GM12864 (cell line): ENCODE measurements at places on chromosomes 5 and 9.

GRCh38 chr5:170761048-170761707 is 22.3 kb upstream of the GABRP start:
- no peak for DNase-seq

- no peak for DNase-seq
These were observed 643.6 kb downstream of the ACTL7B start for GRCh38 chr9:108212184-108212583.

- no peak for DNase-seq
These were observed 38.5 kb downstream of the FBXL7 start for GRCh38 chr5:15538516-15538915.

GRCh38 chr5:158461240-158461854 is 602.4 kb upstream of the CLINT1 start:
- DNase-seq = no peak

GRCh38 chr9:3386753-3387152 is 139.0 kb downstream of the RFX3 start:
- DNase-seq = no peak

DNA sequence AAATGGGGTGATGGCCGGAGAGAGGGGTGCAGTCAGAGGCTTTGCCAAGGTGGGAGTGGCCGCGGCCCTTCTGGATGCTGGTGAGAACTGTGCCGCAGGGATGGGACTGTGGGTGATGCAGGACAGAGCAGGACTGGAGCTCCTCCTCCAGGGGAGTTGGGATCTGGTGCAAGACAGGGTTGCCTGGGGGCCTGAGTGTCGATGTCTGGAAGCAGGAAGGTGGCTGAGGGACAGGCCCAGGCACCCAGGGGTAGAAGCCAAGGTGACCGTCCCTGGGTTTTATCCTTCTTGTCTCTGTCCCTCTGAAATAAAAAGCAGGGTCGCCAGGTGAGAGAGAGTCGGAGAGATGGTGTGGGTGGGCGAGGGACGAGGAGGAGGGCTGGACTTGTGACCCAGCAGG is 89.1 kb upstream of the IER5L start:
- DNase-seq = no peak

- no peak for DNase-seq
These were observed 98.9 kb upstream of the ICE1 start for GRCh38 chr5:5323551-5323950.

GRCh38 chr5:143417503-143418139 is 14.1 kb upstream of the NR3C1 start:
- no peak for DNase-seq

GRCh38 chr5:116044073-116044472 is 11.8 kb downstream of the ARL14EPL start:
- no peak for DNase-seq

DNA sequence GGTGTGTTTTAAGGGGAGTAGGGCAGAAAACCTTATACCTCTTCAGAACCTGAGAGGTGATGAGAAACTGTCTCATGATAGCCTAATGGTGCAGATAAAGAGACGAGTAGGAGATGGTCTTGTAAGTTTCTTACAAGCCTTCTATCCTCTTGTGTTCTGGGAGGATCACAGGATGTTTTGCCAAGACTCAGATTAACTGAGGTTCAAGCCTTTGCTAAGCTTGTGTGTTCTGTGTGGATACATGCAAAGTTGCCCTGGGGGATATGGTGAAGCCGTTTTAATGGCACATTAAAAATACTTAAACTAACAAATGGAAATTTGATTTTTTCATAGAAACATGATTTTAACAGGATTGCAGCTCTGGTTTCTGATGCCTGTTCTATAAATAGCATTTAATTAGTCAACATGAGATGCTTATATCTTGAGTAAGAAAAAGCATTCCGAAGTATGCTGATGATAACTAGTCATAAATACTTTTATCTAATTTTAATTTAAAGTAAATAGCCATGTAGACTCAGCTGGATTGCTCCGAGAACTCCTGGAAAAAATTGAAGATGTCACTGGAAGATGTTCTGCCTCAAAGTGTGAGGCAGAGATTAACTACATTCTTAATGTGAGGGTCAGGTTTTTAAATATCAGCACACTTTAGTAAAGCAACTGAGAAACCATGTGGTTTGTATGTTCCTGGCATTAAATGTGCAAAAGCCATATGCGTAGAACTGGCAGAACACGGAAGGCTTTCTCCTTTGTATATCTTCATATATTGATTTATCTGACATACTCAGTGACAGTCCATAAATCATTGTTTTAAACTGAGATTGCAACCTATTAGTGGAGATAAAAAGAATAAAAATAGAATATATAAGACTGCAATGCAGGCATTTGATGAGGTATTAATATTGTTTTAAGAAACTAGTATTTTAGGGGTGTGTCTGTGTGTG is 53.7 kb downstream of the IPO11 start:
- DNase-seq = no peak

DNA sequence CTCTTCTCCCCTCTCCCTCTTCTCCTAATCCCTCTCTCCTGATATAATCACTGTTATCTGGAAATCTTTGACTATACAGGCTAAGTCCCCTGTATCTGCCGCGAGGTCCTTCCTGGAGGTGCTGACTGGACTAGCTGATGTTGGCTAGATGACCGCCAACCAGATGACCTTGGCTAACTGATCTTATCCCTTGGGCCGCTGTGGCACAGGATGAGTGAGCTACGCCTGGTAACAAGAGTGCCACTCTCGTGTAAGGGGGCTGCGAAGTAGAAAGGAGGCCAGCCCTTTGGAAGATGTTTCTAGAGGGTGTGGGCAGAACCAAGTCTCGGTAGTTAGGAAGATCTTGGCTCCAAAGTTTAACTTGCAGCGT is 345 bp upstream of the PRRC1 start:
- DNase-seq = peak; percentile 8

GRCh38 chr5:29277642-29278041 is 1915.8 kb upstream of the CDH6 start:
- no peak for DNase-seq

DNA sequence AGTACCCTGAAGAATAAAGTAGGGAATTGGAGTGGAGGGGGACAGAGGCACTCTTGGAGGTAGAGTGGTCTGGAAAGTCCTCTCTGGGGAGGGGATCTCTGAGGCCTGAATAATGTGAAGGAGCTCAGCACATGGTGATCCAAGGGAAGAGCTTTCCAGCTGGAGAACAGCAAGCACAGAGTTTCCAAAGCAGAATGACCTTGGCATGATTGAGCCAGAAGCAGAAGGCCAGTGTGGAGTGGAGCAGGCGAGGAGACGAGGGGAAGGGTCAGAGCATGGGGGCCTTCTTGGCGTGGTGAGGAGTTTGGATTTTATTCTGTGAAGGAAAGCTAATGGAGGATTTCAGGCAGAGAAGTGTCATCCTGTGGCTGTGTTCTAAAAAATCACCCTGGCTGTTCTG is 8.3 kb downstream of the PCBD2 start:
- DNase-seq = no peak

DNA sequence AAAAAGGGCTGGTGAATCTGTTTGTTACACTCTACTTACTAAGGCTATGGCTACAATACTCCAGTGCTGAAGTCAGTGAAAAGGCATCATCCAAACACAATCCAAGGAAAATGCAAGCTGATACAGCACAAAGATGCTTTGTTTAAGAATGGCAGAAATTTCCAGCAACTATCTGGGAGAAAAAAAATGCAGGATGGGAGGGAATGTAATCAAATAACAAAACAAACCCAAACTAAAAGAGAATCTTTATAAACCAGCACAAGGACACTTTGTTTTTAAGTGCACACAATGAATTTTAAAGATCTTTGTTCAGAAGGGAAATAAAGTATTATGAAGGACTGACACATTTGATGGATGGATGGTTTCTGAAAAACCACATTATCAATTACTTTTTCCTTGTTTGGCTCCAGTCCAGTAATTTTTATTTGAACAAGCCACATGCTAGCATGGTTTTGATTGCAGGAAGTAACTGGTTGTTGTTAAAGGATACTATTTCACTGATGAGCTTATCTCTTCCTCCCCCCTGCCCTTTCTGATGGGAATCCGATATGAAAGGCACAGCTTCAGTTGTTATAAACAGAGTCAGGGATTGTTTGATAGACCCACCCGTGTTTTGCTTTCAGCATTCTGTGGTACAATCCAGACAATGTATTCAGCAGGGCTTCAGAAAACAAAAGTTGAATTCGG is 12.1 kb upstream of the TLE4 start:
- no peak for DNase-seq

GRCh38 chr5:4882186-4882585 is 257.9 kb upstream of the ADAMTS16 start:
- DNase-seq = no peak

DNA sequence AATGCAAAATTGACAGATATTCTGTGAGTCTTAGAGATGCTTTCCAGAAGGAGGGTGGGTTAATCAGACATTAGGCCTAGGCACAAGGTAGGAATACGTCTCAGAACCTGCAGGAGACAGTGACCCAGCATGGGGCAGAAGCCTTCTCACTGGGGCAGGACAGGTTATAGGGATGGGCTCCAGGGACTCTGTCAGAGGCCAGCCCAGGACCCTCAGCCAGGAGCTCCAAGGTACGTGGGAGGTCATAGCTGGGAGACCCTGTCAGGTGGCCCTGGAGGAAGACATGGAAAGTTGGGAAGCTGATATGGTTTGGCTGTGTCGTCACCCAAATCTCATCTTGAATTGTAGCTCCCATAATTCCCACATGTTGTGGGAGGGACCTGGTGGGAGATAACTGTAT is 450.4 kb downstream of the GADD45G start:
- no peak for DNase-seq

DNA sequence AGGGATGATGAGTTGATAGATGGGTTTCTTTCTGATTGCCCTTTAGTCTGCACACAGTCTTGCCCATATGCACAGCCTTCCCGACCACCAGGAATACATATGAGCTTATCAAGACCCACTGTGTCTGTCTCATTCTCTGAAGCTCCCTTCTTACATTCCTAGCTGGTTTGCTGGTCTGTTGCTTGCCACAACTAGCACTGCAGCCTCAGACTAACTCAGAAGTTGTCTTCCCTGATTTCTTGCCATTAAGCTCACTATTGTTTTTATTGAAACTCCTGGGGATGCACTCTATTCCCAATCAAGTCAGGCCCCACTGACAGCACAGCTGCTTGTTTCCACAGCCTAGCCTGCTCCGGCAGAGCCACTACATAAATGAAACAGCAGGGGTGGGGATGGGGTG is 97.5 kb downstream of the SAXO1 start:
- no peak for DNase-seq

DNA sequence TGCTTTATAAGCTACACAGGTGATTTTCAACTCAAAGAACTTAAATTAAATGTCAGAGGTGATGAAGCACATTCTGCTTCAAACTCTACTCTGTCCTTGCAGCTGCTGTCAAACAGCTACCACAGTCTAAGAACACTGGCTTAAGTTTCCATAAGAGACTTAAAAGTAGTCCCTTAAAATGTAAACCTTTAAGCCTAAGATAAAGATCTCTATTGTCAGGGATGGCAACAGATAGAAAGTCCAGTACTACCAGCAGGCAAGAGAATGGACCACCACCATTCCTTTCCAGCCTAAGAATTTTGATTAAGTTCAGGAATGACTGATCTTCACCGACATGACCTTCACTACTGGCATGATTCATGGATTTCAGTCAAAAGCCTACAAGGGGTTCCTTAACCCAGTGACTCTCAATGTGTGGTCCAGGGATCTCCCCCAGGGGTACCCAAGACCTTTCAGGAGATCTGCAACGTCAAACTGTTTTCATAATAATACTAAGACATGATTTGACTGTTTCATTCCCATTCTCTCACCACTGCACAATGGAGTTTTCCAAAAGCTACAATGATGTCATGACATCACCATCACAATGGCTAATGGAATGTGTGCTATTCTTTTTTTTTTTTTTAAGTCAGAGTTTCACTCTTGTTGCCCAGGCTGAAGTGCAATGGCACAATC is 41.1 kb upstream of the PLPP6 start:
- DNase-seq = no peak

DNA sequence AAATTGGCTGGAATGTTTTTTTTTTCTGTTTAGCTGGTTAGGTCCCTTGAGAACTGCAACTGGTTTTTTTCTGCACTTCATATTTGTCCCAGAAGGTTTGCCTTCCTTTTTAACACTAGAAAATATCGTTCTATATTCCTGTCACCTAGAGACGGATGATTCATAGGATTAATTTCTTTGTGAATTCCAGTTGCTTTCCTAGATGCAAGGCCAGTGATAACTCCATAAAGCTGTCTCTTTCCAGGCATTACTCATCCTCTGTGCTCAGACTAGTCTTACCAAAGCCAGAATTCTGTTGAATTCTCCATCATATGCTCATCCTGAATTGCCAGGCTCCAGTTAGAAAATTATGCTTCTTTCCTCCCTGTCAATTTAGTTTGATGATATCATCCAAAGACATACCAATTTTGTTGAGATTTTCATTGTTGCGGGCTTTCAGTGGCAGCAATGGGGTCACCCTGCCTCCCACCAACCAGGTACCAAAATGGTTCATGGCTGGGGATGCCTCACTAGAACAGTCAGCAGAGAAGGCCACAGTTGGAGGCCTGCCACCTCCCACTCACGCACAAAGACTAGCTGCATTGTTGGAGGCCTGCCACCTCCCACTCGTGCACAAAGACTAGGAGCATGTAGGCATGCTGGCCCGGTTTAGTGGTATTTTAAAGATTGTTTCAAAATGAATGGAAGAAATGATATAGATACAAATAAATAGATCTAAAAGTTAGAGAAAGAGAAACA is 8.5 kb downstream of the BAAT start:
- no peak for DNase-seq

- DNase-seq = no peak
These were observed 54.3 kb upstream of the ANKRD33B start for GRCh38 chr5:10509575-10509974.

- DNase-seq = no peak
These were observed 69.7 kb downstream of the ARHGAP26 start for GRCh38 chr5:142839711-142840346.

- no peak for DNase-seq
These were observed 25.4 kb upstream of the ALDOB start for GRCh38 chr9:101460965-101461364.

DNA sequence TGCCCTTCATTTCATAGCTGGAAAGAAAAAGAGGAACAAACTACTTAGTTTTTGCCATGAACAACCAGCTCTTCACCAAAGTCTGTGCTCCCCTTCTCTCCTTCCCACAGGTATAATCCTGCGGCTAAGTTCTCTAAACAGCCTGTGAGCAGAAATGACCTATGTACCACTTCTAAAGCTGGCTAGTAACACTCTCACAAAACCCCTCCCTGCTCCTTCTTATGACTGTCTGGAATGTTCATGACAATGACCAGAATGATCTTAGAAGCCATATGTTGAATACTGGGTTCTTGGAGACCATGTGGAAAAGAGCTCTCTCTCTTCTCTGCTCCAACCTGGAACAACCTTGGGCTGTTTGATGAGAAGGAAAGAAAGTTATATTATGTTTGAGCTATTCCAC is 12.9 kb upstream of the AMACR start:
- DNase-seq = no peak

- DNase-seq = no peak
These were observed 46.7 kb upstream of the CPLX2 start for GRCh38 chr5:175824676-175825075.

DNA sequence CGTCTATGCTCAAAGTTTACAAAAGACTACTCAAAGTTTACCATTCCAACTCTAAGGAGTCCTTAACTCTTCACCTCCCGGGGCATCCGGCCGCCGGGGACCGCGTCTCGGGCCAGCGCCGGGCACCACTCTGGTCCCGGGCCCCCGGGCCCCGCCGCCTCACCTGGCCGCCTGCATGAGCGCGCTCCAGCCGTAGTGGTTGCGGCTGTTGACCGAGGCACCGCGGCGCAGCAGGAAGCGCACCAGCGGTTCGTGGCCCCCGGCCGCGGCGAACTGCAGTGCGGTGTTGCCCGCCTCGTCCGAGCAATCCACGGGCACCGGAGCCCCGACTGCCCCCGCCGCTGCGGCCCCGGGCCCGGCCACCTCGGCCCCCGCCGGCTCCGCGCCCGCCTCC is 388 bp downstream of the ANKS6 start:
- DNase-seq = no peak
